Fibroblast of the aortic adventitia (primary cell): ENCODE measurements at places on chromosomes 6 and 20. TPM values are rescaled to one million over a fixed set of nuclear protein-coding genes. Genes with fewer than 3 reads are reported as not detected.

The RAET1L gene
- not detected in 2 replicates for total RNA-seq

The ECT2L gene
- under 0.01 and 3.3 TPM in 2 replicates for total RNA-seq

The ZNF184 gene
- total RNA-seq = 6.5 and 12.2 TPM in 2 replicates

The ZBTB2 gene
- 1.4 and 14.0 TPM in 2 replicates for total RNA-seq

The MYB gene
- 0.54 and 1.6 TPM in 2 replicates for total RNA-seq

The HEY2 gene
- total RNA-seq = 0.09 and 0.25 TPM in 2 replicates

The DDRGK1 gene
- 24.9 and 64.0 TPM in 2 replicates for total RNA-seq

The AGER gene
- 0.16 and 0.18 TPM in 2 replicates for total RNA-seq

The OTOR gene
- total RNA-seq = not detected in 2 replicates

The MDFI gene
- 0.09 TPM in 1 of 2 replicates, not detected in the other for total RNA-seq

The ADGRF5 gene
- total RNA-seq = under 0.01 and 15.9 TPM in 2 replicates

The BNIP5 gene
- total RNA-seq = not detected in 2 replicates

The BCAS1 gene
- total RNA-seq = 0.09 and 2.3 TPM in 2 replicates

The RALGAPB gene
- 48.7 and 49.0 TPM in 2 replicates for total RNA-seq
